ENCODE measurements at places on chromosomes 13 and 19. TPM values are rescaled to one million over a fixed set of nuclear protein-coding genes. Genes with fewer than 3 reads are reported as not detected.

The ZNF285 gene
- 3.4 TPM for total RNA-seq

The HIF3A gene
- under 0.01 TPM for total RNA-seq

The PRTN3 gene
- total RNA-seq, result not detected

The NOVA2 gene
- total RNA-seq, result under 0.01 TPM

The SMIM7 gene
- total RNA-seq, result 83.0 TPM

The CDX2 gene
- total RNA-seq, result not detected

The KCNC3 gene
- total RNA-seq, result 0.28 TPM
